ENCODE measurements at places on chromosomes 2 and 18.

DNA sequence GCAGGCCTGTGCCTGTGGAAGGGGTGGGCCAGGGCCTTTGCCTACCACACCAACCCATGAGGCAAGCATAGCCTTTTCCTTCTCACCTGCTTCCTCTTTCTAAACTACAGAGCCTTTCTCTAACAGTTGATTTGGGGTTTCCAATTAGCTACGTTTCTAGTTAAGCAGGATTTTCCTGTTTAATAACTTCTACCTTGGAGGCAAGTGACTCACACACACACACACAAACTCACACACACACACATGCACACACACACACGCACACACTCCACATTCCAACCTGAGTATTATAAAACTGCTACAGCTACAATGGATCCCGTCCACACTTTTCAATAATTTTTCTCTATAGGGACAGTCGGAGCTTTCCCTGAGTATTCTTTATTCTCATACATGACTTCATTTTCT, 84.9 kb downstream of the SOX11 start:
- no peak for DNase-seq

DNA sequence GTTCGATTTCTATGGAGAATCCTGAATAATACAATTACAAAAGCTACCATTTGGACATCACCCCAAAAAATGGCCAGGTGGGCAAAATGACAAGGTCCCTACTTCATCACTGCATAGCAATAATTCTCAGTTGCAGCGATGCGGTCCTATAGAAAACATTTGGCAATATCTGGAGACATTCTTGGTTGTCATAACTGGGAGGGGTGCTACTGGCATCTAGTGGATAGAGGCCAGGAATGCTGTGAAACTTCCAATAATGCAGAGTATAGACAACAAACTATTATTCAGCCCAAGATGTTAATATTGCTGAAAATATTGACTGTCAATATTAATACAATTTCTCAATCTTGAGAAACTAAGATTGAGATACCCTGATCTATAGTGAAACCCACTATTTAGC, 637.8 kb upstream of the PKDCC start:
- DNase-seq = no peak

DNA sequence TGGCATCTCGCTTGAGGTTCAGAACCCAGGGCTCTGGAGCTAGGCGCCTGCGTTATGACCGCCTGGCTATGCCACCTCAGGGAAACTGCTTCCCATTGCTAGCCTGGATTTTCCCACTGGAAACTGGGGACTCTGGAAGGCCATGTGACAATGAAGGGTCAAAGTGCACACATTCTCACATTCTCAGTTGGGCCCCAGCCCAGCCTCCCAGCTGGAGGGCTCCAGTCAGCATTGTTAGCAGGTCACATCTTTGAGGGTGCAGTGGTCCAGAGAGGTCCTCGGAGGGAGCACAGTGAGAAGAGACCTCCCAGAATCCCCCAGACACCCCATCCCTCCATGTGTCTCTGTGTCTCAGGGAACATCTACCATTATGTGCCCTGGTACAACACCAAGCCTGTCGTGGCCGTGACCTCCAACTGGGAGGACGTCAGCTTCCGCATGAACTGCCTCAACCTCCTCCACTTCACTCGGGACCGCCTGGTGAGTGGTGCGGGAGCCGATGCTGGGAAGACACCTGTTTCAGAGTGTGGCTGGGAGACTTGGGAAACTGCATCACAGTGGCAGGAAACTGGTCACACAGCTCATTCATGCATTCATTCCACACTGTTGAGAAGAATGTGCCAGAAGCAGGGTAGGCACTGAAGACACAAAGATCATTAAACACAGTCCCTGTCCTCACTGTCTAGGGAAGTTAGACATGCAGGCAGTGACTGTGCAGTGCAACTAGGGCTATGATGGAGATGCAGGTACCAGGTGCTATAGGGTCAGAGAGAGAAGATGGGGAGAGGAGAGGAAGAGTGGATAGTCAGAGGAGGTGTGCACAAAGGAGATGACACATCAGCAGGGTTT, 41.6 kb downstream of the FER1L5 start:
- no peak for DNase-seq

- DNase-seq = no peak
Measured at GRCh38 chr2:186894478-186894877, 45.5 kb upstream of the ZSWIM2 start.

GRCh38 chr2:238315031-238315595, 5.2 kb upstream of the TRAF3IP1 start:
- DNase-seq = no peak
